Muscle of arm (tissue), 14 donors: ENCODE measurements at places on chromosomes 5 and 9.

- no peak for DNase-seq
These were observed 25.8 kb upstream of the ATP6V1G1 start for GRCh38 chr9:114561771-114562170.

- no peak for DNase-seq
These were observed 382.3 kb downstream of the ACTL7B start for GRCh38 chr9:108473209-108474112.

DNA sequence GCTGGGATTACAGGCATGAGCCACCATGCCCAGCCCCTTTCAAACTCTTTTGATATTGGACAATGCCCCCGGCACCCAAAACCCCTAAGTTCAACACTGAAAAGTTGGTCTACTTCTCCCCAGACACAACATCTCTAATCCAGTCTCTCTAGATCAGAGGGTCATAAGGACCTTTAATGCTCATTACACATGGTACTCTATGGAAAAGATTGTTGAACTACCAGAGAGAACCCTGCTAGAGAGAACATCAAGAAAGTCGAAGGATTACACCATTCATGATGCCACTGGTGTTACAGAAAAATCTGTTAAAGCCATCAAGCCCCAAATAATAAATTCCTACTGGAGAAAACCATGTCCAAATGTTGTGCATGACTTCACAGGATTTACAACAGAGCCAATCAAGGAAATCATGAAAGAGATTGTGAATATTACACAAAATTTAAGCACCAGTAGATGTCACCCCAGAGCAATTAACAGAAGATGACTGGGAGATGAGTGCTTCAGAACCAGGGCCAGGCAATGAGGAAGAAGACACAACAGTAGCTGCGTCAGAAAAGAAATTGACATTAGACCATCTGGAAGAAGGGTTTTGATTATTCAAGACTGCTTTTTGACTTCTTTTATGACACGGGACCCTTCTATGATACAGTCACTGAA lies 28.3 kb upstream of the NIPAL4 start:
- peak; percentile 52 for DNase-seq

DNA sequence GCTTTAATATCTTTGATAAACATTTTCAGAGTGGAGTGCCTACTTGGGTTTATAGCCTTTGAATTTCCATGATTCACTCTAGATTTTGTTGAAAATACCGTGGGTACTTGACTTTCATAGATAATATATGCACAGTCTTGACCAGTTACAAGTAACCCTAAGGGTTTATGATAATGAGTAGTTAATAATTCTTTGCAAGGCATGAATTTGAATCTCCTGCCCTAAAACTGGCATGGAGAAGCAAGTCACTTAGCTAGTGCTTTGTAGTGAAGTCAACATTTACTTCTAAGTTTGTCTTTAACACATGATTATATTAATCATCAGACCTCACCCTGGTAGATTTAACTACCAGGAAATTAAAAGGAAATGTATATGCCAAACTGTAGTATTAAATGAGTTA lies 115.8 kb downstream of the CWC27 start:
- DNase-seq, result no peak

GRCh38 chr9:81389569-81389993 lies 299.8 kb downstream of the TLE1 start:
- DNase-seq, result peak; percentile 48

DNA sequence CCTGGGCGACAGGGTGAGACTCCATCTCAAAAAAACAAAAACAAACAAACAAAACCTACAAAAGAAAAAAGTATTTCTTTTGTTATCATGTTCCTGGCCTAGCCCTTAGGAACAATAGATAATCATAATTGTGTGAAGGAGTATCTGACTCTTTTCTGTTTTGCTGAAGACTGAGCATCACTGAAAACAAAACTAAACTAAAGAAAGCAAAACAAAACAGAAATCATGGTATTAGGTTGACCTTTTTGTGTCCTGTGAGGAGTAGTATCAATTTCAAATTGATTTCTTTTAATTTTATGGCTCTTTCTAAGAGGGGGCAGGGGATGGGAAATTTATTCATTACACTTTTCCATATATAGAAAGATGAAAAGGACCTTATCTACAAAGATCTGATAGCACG lies 246.0 kb downstream of the YTHDC2 start:
- no peak for DNase-seq

DNA sequence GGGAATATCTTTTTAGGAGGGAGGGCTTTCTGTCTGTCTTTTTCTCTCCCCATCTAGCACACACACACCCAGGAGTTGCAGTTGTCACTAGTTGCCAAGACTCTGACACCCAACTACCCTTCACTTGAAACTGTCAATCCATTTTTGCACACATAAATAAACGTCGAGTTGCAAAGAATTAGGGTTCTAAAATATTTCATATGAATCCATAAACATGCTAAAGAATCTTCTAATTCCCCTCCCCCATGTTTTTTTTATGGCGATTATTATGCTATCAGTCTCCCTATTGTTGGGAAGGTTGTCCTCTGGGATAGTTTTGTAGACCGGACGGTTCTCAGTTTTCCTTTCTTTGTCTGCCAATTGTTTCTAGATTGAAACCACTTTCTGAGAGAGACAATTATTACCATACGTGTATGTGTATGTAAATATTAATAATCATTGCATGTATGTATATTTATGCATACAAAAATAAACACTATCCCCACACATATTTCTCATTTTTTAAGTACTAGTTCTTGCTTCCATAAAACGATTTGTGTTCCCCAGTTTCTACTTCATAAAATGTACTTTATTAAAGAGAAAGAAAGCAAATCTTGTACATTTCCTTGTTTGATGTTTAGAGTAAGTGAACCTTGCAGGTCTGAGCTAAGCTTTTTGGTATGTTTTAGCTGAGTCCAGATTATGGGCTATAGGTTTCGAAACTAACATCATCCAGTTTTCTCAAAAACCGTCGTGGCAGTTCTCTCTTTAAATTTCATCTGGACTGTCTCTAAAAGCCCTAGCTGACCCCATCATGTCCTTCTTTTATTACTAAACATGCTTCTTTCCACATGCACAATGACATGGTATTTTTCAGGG lies 165.0 kb upstream of the MPDZ start:
- DNase-seq, result no peak

DNA sequence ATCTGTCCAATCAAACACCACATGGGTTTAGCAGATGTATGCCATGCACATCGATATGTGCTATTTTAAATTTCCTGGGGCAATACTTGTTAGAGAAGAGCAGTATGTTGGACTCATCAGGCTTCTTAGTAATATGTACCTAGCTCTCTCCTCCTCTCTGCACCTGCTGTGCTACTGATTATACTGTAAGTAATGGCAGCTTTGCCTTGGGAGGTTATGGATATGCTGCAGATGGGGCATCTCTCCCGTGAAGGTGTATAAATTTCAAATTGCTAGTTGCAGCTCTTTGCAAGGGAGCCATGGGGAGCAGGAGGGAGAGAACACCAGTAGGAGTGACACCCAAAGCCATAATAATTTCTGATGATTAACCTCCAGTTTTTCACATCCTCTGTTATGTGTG lies 101.5 kb downstream of the SPATA31D1 start:
- no peak for DNase-seq

DNA sequence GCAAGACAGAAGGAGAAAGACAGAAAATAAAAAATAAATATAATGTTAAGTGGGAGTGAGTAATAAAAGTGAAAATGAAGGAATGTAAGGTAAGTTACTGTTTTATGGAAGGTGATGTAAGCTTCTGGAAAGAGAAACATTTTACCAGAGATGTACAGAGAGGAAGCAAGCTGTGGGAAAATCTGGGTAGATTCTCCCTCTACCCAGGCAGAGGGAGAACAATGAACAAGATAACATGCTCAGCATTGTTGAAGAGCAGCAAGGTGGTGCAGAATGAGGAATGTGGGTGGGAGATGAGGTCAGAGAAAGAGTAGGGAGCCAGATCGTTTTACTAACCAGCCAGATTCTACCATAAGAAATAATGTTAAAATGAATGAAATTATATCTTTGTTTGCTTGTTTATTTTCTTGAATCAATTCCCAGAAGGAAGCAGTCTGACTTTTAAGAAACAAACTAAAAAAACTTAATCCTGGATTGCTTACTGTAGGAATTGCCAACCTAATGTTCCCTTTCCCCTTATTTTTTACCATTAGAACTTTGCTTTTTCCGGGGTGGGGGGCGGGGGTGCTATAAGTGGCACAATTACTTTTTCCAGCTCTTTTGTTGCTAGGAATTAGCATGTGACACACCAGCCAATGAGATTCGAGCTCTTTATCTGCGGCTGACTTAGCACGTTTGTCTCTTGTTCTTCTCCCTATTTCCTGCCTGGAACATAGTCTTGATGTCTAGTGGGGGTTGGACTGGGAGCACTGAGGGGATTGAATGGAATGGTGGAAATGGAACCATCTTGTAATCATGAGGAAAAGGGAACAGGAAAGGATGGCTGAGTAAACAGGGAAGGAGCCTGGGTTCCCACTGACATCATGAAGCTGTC lies 356.7 kb downstream of the TMEM167A start:
- no peak for DNase-seq

- no peak for DNase-seq
These were observed 39.3 kb upstream of the KIAA1958 start for GRCh38 chr9:112447283-112447761.

DNA sequence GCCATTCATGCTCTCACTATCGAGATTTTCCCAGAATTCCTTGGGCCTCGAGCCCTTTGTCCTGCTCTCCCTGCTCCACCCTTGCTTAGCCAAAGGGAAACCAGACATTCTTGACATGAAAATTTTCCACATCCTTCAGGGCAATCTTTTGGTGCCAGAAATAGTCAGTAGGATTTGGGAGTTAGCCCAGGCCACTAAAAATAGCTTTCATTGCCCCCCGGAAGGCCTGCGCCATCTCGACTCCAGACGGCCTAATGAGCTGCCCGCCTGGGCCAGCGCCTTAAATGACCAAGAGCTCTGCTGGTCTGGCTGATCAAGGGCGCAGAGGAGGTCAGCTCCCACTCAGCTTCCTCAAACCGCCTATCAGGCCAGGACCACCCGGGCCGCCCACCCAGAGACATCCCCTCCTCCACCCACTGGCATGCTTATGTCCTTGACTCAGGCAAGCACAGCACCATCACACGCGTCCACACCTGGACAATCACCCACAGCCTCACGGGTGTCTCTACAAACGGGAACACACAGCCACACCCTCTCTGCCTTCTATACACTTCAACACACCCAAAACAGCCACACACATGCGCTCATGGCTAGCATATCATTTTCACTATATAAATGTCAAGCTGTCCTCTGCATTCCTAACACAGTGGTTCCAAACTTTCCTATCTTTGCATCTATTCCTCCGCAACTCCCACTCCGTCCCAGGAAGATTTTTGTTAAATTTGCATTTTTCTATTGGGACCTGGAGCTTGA lies 20.9 kb downstream of the DUSP1 start:
- no peak for DNase-seq

DNA sequence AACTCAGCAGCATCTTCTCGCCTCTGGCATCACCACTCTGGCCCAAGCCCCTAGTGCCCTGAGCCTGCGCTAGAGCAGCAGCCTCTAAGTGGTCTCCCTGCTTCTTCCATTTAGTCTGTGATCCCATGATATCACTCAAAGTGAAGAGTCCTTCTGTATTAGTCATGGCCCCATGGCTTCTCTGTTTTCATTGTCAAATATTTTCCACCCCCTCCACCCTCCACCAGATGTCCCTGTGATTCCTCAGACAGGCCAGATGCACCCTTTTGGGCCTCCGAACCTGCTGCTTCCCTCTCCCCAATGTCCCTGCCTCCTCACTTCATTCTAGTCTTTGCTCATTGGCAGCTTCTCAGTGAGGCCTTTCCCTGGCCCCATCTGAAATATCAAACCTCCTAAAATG lies 299.2 kb downstream of the SPOCK1 start:
- no peak for DNase-seq

GRCh38 chr9:87269296-87270176 lies 228.1 kb upstream of the DAPK1 start:
- no peak for DNase-seq

- peak; percentile 36 for DNase-seq
These were observed 153.8 kb downstream of the AUH start for GRCh38 chr9:91207729-91208418.

GRCh38 chr5:159992566-159992965 lies 16.4 kb upstream of the TTC1 start:
- DNase-seq, result no peak

- DNase-seq, result peak; percentile 43
These were observed 297.9 kb downstream of the EFNA5 start for GRCh38 chr5:107372723-107373450.

DNA sequence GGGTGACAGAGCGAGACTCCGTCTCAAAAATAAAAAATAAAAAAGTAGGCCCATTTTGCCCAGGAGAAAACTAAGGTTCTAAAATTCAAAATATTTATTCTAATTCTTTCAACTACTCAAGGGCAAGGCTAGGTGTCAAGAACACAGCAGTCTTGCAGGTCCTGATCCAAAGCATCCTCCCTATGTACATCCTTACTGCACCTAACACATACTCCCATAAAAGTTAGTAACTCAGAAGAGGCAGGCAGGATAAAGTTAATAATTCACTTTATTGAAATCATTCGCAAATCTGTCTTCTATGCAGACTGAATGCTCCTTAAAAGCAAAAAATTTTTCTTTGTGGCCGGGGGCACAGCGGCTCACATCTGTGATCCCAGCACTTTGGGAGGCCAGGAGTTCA lies 11.1 kb downstream of the GOLPH3 start:
- DNase-seq, result no peak

DNA sequence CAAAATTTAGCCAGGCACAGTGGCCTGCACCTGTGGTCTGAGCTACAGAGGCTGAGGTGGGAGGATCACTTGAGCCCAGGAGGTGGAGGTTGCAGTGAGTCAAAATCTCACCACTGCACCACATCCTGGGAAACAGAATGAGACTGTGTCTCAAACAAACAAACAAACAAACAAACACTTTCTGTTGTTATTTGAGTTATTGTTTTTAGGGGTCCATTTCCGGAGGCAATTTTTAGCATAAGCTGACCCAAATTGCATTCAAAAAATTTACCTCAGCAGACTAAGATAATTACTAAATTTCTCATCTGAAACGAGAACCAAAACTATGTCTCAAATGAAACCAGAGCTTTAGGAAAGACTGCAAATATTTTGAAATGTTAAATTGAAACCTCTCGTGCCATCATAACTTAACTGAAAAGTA lies 1485.1 kb downstream of the EFNA5 start:
- no peak for DNase-seq

GRCh38 chr9:19926774-19927173 lies 137.9 kb upstream of the SLC24A2 start:
- no peak for DNase-seq

DNA sequence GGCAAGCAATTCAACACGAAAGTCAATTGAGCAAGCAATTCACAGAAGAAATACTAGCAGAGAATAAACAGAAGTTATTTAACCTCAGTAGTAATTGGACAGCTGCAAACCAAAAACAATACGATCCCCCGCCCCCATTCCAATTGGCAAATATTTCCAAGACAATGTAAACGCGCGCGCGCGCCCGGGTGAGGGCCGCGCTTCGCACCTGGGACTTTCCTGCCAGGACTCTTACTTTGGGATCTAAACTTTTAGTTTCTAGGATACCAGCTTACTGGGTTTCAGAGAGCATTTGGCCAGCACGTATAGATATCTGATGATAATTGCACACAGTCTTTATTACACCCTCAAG lies 8.6 kb downstream of the RUFY1 start:
- DNase-seq, result no peak

- DNase-seq, result no peak
These were observed 19.1 kb downstream of the TMEM171 start for GRCh38 chr5:73139485-73139884.
